ENCODE measurements at places on chromosomes 2 and 18.

DNA sequence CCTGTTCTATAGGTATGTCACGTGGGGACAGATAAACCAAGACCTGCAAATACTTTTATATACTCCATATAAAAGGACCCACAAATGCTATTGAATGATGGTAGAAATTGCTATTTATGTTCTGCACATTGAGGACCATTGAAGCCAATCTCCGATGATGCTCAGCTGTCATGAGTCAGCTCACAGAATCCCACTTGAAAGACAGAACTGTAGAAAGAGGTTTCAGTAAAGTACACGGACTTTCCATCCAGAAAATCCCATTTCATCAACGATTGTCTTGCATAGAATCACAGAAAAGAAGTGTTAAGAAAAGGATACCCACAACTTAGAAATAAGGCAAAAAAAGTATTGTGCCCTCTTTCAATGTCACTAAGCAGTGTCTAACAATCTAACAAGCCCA lies 169.0 kb upstream of the COPS8 start:
- DNase-seq = no peak

DNA sequence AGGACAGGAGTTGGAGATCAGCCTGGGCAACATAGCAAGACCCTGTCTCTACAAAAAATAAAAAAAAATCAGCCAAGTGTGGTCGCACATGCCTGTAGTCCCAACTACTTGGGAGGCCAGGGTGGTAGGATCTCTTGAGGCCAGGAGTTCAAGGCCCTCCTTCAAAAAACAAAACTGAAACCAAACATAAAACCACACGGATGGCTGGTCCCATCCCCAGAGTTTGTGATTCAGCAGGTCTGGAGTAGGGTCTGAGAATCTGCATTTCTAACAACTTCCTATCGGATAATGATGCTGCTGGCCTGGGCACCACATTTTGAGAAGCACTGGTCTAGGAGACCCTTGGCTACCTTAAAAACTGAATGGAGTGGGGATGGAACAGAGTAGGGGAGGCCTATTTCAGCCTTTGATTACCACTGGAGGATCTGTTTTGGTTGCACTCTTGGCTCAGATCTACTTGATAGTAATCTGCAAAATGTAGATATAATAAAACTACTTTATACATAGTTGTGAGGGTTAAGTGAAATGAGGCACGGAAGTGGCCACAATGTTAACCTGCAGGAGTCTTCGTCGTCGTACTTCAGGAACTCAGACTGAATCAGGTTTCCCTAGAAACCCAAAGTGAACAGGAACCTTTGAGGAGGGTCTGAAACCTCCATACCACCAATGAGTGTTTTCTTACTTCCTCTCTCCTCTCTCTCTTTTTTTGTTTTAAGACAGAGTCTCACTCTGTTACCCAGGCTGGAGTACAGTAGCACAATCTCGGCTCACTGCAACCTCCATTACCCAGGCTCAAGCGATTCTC lies 25.5 kb upstream of the NFE2L2 start:
- no peak for DNase-seq

DNA sequence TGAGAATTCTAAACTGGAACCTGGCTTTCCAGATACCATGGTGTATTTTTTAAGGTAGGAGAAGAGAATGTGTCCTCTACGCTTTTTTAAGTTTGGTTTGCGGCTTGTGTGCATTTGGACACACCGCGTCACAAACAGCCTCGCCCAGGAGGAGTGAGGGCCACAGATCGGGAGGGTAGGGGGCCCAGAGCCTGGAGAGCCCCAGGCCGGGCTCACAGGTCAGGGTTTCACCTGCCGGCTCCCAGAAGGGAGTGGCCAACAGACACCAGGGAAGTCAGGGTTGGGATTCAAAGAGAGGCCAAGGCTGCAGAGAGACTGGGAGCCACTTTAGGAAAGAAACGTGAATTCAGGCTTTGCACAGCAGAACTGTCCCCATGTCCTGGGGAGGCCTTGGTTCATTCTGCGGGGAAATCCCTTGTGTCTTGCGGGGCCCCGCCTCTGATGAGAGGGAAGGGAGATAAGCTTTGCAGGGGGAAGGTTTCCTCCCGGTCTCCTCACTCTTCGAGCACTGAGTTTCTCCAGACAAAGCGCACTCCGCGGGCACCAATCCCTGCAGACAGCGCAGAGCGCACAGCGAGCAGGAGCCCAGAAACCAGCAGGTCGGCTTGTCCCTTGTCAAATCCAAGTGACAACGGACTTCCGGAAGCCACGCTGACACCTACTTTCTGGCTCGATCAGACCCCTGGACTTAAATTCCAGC lies 2.0 kb upstream of the TUBB6 start:
- DNase-seq = no peak

- DNase-seq = no peak
These were observed 189.3 kb downstream of the HDAC4 start for GRCh38 chr2:239211396-239212094.

DNA sequence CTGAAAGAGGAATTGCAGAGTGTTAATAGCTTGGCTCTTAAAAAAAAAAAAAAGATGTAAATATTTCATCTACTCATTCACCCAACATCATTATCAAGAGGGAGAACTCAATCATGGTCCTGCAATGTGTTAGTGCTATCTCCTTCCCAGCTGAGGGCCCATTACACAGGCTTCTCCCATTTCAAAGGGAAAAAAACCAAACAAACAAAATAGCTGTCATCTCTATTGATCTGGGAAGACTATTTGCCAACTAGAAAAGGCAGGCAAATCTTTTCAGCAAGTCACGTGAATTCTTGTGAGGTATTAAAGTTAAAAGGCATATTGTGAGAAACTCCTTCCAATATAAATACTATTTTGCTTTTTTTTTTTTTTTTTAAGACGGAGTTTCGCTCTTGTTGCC lies 194.3 kb downstream of the MYO1B start:
- DNase-seq = no peak

GRCh38 chr2:52572469-52572894 lies 1195.1 kb upstream of the CHAC2 start:
- no peak for DNase-seq

GRCh38 chr2:235937087-235937486 lies 231.1 kb downstream of the GBX2 start:
- no peak for DNase-seq

DNA sequence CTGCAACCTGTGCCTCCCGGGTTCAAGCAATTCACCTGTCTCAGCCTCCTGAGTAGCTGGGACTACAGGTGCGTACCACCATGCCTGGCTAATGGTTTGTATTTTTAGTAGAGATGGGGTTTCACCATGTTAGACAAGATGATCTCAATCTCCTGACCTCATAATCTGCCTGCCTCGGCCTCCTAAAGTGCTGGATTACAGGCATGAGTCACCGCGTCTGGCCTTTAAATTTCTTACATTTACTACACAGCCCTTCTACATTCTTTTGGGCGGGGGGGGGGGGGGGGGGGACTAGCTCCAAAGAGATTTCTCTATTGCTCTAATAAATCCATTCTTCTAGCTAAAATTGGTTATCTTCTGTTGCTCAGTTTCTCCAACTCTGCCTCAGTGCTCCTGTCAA lies 964.9 kb upstream of the ACVR2A start:
- DNase-seq = no peak

- DNase-seq = no peak
These were observed 946.6 kb downstream of the DPP10 start for GRCh38 chr2:115389024-115389423.

GRCh38 chr2:5921081-5921642 lies 229.0 kb downstream of the SOX11 start:
- peak; percentile 29 for DNase-seq

DNA sequence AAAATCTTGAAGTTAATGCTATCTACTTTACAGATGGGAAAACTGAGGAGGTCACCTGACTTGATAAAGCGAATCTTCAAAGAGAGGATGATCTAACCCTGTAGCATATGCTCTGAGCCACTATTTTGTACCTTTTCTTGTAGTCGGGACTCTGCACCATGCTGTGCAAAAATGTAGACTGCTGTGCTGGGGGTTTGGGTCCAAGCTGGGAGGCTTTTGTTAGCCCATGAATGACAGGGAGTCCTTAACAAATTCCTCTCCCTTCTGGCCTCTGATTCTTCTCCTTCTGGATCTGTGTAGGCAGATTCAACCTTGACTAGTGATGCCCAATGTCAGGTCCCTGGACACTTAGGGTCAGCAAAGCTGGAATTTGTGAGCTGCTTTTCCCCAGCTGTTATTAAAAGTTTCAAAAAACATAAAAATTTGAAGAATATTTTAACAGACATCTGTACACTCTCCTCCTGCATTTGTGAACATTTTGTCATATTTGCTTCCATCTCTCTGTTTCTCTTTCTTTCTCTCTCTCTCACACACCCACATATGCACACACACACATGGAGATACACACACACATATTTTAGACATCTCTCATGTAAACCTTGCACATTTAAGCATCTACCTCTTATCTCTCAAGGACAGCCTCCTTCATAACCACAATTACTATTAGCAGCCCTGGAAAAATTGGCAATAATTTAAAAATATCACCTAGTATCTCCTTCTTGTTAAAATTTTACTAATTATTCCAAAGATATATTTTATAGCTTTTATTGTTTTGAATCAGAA lies 335.0 kb upstream of the TRIB2 start:
- DNase-seq = no peak

DNA sequence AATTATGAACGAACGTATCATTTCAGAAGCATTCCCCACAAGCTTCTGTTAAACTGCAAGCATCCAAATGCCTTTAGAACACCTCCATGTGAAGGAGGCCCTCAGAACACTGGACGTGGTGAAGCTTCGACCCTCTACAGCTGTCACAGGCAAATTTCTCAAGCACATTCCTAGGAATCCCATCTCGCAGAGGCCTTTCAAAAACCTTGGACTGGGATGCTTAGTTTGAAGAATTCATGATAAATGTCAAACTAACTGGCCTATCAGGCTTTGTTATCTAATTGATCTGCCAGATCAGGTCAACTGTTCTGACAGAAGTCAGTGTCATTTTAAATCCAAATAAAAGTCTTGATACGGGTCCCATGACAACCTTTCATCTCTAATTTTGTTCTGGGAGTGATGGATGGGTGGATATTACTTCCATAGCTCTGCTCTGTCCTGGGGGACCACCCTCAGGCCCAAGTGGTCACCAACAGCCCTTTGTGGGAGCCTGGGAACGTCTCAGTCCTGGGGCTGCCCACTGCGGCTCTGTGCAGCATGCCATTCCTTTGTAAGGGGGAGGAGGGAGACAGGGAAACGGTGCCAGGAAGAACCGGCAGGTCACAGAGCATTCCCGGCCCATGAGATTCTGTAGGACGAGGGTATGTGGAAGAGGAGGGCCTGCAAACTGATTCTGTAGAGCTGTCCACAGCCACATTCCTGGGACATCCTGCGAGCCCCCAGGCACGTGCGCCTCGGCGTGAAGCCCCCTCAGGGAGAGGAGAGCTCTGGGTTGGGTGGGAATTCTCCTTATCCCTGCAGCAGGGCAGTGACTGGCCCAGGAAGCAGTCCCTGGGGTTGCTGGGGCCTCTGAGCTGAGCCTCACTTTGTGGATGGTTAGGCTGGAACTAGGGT lies 59.1 kb upstream of the PXDN start:
- no peak for DNase-seq

DNA sequence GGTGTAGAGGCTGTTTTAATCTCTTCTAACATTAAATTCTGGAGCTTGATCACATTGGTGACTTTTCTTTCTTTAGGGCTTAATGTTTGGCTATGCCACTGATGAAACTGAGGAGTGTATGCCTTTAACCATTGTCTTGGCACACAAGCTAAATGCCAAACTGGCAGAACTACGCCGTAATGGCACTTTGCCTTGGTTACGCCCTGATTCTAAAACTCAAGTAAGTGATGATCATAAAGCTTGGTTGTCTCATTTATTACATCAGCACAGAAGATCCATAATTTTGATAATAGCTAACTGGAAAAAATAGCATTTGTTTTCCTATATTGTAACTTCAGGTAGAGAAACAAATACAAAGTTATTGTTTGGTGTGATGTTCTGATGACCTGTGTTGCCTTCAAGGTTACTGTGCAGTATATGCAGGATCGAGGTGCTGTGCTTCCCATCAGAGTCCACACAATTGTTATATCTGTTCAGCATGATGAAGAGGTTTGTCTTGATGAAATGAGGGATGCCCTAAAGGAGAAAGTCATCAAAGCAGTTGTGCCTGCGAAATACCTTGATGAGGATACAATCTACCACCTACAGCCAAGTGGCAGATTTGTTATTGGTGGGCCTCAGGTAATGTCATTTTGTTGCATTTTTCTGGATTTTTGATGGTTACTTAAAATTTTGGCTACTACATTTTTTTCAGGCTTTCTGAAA lies 2.9 kb downstream of the MAT2A start:
- no peak for DNase-seq

GRCh38 chr2:241047253-241048010 lies 49.0 kb downstream of the SNED1 start:
- DNase-seq = peak; percentile 47
